Kidney tubule cell (primary cell): ENCODE measurements at places on chromosomes 5 and 9.
A peak's percentile ranks its signal among the peaks of the same experiment; 100 is the strongest.

DNA sequence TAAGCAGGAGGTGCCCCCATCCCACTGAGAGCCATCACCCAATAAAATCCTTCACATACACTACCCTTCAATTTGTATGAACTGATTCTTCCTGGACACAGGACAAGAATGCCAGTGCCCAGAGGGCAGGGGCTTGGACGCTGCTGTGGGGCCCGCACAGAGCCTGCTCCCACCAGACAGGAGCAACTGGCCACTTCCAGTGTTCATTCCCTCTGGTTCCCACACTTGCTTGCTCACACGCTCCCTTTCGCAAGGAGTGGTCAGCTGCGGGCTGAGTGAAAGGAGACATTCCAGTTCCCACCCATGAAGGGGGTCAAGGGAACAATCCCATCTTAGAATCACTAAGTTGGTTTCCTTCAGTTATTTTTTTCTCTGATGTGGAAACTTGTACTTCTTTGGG is 314.5 kb upstream of the ACO1 start:
- DNase-seq: no peak

- peak; percentile 82 for DNase-seq
Observed at GRCh38 chr9:70081120-70081495, 37.5 kb downstream of the MAMDC2 start.

- no peak for DNase-seq
Observed at GRCh38 chr5:18216016-18216415, 581.8 kb downstream of the TAF11L14 start.

DNA sequence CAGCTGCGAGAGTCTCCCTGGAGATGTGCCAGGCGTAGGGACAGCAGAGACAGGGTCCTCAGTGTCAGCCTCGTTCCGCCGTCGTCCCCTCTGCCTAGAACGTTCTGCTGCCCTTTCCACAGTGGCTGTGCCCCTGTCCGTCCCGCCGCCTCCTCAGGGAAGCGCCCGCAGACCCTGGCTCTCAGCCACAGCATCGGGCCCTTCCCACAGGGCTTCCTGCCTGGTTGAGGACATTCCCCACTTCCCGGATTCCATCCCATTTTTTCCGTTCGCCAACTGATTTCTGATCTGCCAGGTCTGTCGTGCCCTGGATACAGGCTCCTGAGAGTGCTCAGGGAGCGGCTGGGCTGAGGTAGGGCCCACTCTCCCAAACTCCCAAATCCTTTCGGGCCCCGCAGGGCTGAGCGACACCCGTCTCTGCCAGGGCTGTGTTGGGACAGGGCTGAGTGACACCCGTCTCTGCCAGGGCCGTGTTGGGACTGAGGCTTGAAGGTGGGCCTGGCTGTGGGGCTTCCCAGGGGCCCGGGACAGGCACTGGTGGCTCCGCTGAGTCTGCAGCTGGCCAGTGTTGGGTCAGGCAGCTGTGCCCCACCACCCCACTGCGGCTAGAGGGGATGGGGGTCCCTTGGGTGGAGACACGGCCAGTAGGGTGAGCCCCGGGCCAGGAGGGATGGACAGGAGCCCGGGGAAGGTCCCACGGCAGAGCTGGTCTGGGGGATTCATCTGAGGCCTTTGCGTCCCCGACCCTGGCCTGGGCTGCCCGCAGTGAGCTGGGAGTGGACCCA is 15.9 kb downstream of the DNLZ start:
- DNase-seq: no peak

- no peak for DNase-seq
Observed at GRCh38 chr9:21450733-21451394, 10.6 kb downstream of the IFNA1 start.

- DNase-seq: no peak
Observed at GRCh38 chr9:77847626-77848025, 184.0 kb downstream of the GNAQ start.

DNA sequence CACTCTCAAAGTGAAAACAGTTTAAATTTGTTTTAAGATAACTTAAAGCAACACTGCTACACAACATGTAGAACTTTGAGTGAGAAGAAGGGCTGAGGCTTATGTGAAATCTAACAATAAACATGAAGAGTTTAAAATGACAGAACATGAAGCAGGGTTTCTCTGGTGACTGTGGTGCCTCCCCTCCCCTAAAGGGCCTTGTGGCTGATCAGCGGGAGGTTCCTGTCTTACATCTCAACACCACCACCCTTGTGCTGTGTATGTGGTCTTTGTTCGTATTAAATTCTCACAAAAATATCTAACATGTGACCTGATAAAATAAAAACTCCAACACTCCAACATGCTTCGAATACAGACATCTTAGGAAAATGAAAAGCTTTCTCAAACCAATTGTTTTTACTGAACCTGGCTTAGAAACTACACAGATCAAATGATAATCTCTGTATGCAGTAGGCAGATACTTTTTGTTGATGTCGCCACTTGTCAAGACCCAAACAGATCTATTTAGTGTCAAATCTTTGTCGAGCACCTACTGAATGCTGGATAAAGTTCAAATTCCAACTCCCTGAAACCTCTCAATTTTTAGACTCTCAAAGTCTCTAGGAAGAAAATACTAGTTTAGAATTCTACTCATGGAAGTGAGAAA is 9.9 kb upstream of the IQGAP2 start:
- DNase-seq: no peak

DNA sequence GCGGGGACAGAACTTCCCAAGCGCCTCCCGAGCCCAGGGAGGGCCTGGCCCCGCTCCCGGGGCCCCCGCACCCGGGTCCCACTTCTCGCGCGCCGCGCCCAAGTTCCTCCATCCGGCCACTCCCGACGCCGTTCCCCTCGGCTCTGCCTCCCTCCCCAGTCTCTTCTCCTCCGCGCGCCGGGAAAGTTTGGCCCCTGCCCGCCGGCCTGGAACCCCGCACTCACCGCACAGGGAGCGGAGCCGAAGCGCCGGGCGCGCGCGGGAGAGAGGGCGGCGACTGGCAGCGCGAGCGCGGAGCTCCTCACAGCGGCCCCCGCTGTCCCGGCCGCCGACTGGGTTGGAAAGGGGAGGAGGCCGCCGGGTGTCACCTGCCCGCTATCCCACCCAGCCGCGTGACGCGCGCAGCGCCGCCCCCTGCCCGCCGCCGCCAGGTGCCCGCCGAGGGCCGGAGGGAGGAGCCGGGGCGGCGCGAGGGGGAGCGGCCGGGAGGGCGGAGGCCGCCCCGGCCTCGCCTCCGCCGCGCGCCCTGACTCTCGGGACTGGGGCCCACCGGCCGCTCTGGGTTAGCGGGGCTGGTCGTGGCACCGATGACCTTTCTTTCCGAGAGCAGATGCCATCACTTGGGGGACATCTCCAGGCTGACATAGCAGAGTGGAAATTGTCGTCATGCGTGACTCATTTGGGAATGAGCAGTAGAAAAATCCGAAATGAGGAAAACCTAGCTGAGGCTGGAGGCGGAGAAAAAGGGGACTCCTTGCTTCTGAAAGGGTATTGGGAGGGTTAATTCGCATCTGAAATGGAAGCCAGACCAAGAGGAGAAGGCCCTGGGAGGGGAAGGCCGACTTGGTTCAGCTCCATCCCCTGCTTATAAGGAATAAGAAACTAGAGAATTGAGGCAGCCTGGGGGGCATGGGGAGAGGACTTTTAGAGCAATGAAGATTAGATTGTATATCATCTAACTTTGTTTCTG is at the start of gene ELOVL7:
Gene ELOVL7, minus strand, starts transcription at position 334 of the 970 bp plus-strand sequence. CDS start 56,872 bp downstream, outside the sequence.
- peak; percentile 90 for DNase-seq

DNA sequence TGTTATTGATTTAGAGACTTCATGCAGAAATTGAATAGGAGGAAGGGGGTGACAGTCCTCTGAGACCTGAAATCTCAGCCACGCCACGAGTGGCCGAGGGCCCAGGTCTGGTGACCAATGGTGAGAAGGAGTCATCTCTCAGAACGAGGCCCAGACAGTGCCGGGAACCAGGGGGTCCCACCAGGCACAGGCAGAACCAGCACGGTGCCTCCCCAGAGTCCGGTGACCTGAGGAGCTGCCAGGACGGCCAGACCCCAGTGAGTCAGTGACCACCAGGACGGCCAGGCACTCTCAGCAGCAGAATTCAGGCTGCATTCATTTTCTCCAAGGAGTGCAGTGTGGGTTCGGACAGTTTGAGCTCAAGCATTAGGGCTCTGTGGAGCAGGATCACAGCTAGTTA is 43.8 kb upstream of the NKD2 start:
- no peak for DNase-seq

DNA sequence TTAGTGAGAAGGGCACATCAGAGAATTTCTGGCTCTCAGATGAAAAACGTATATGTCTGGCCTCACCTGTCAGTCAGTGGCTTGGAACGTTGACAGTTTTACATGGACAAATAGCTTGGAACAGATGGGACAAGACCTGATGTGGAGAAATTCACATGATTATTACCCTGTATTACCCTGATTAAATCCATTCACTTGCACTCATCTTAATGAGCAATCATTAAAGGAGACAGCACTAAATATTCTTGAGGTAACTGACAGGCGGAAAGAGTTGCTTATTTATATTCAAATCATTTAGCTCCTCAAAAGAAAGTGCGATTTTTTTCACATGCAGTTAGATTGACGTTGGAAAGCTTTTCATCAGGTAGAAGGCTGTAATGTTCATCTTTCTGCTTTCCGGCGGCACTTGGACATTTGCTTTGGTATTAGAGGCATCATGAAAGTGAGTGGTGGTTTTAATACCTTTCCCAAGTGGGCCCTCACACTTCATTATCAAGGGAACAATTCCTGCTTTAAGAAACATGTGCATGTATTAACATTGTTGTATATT is 11.7 kb upstream of the TAS2R1 start:
- DNase-seq: no peak

DNA sequence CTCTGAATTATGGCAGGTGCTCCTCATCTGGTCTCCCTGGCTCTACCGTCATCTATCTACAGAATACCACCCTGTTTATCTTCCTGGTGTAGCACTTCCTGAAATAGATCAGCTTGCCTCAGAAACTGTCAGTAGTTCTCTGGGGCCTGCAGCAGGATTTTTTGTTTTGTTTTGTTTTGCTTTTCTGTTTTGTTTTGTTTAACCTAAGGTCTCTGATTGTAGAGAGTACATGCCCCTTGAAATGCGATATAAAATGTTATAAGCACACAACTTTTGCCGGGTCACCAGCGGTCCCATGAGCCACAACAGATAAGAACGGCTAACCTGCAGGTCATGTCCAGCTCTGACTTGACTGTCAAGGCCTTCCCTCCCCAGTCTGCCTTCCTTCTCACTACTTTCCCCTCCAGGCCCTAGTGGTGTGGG is 26.6 kb upstream of the CREBRF start:
- DNase-seq: no peak

- no peak for DNase-seq
Observed at GRCh38 chr5:179221196-179221876, 123.9 kb downstream of the ADAMTS2 start.

DNA sequence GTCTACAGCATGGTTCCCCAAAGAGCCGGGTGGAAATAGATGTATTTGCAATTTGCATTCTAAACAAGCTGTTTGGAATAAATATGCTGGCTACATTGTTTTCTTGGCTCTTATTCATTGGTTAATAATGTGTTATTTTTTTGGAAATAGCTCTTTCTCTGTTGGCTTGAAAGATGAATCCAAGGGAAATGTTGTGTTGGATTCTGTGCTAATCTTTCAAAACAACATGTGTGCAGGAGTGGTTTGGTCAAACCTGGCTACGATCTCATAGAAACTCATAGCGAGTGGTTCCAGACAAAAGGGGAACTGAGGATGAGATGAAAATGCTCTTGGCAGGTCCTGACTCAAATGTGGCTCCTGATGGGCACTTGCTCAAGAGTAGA is 63.7 kb upstream of the CXCL14 start:
- DNase-seq: no peak
